ENCODE measurements at places on chromosomes 6 and 20.

DNA sequence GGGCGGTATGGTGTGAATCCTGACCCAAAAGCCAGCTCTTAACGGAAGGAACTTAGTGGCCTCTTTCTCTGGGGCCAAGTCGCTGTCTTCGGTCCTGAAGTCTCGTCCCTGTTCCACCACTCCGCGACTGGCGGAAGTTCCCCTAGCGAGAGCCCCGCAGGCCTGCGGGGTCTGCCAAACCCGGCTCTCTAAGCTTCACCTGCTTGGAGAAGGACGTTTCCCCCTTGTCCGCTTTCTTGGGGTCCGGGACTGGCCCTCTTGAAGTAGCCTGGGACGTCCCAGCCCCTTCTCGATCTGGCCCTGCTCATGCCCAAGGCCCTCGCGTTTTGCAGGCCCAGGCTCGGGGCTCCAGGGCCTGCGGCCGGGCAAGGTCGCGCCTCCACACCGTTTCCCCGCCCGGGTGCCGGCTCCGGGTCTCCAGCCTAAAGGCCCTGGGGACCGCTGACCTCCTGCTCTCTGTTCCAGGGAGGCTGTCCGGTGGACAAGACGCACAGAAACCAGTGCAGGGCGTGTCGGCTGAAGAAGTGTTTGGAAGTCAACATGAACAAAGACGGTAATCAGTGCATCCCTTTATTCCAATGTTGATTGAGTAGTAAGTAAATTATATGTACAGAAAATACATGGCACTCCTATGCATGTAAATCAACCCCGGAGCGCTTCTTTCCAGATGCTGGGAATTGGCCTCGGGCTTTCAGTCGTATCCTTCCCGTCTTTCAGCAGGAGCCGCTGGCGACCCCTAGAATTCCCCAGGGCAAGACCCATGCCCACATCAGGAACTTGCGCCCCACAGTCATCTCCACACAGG lies 8.8 kb downstream of the NR2E1 start:
- peak; percentile 43 for DNase-seq

DNA sequence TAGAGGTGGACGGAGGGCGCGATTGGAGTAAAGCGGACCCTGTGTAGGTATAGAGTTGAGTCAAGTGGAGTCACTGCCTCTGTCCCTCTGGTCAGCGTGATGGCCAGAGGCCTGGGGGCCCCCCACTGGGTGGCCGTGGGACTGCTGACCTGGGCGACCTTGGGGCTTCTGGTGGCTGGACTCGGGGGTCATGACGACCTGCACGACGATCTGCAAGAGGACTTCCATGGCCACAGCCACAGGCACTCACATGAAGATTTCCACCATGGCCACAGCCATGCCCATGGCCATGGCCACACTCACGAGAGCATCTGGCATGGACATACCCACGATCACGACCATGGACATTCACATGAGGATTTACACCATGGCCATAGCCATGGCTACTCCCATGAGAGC lies 479 bp downstream of the SLC39A7 start:
- no peak for DNase-seq

GRCh38 chr20:25486377-25486776 lies 78.9 kb downstream of the GINS1 start:
- DNase-seq = no peak

DNA sequence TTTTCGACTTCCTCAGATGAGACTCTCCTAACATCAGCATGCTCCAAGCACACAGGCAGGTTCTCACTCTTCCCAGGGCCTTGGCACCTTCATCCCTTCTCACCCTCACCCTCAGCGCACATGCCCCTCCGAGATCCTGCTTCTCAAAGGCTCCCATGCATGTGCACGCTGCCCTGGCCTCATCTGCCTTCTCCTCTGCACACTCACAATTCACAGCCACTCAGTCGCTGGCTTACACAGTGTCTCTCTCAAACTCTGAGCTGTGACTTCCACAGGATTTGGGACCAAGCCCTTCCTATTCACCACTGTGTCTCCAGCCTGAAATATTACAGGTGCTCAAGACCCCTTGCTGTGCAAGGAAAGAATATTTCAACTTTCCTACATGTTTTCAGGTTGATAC lies 30.3 kb downstream of the WDR27 start:
- no peak for DNase-seq

DNA sequence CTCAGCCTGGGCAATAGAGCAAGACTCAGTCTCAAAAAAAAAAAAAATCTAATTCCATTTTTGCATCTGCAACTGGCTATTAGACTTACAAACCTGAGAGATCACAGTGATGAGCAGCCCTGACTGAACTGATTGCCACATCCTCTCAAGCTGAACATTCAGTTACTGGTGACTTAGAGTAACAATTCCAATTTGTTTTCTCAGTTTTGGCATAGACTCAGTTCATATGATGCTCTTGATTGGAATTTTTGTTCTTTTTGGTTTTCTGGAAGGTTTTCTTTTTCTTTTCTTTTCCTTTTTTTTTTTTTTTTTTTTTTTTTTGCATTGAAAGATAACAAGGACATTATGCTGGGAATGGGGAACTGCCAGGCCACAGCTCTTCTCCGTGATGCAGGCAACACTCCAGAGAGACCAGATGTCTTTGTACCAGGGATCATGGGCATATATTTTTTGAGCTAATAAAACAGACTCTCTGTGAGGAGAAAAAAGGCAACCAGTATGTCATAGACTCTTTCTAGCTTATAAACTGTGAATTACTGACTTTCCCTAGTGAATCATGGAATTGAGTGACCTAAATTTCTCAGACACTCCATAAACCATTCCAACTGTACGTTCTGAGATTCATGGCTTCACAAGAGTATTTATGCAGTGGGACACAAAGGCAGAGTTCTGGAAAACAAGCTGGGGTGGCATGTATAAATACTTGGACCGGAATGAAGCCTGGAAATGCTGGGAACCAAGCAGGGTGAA lies 86.0 kb upstream of the SLC2A12 start:
- DNase-seq = no peak

Data from dermis blood vessel endothelial cell (primary cell).